ENCODE measurements at places on chromosomes 2 and 18. TPM values are rescaled to one million over a fixed set of nuclear protein-coding genes. Genes with fewer than 3 reads are reported as not detected.

GRCh38 chr2:241632478-241633325 is 4.3 kb downstream of the THAP4 start:
- H3K27ac ChIP-seq, result no peak overlapping the region
- no peak for DNase-seq
- no peaks in the 10 kb centered on the region for H3K27me3 ChIP-seq

DNA sequence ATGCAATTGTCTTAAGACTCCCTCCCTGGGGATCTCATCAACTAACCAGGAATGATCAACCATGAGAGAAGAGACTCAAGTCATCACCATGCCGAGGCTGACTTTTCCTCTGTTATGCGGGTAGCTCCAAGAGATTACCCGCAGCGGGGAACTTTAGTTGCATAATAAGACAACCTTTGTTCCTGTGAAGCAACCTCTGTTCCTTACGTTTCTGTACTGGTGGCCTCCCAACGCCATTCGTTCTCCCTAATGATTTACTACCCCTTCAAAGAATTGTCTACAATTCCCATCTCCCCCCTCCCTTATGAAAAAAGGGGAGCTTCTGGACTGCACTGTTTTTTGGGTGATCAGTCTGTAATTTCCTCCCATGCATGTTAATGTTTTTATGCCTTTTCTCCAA is 66.1 kb upstream of the LRPPRC start:
- no peak overlapping the region for H3K27ac ChIP-seq
- peaks cover 3% of the 10 kb centered on the region for H3K27me3 ChIP-seq
- H3K4me3 ChIP-seq, result no peak overlapping the region
- DNase-seq, result no peak
- no peaks in the 10 kb centered on the region for H3K4me1 ChIP-seq

DNA sequence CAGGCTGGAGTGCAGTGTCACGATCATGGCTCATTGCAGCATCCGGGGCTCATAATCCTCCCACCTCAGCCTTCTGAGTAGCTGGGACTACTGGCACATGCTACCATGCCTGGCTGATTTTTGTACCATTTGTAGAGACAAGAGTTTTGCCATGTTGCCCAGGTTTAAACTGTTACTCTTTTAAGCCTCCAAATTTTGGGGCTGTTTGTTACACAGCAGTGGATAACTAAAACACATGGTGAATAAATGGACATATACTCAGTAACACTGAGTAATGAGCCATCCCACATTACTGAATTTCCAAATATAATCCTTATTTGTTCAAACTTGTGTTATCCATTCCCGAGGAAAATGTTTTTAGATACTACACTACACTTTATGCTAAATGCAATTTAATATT is 9.8 kb downstream of the ADCY3 start:
- DNase-seq, result no peak
- H3K36me3 ChIP-seq, result no peaks in the 10 kb centered on the region
- H3K4me3 ChIP-seq, result no peak overlapping the region
- H3K27ac ChIP-seq, result no peak overlapping the region
- H3K4me1 ChIP-seq, result no peaks in the 10 kb centered on the region

- peaks cover 3% of the 10 kb centered on the region for H3K36me3 ChIP-seq
- no peak overlapping the region for H3K4me3 ChIP-seq
- no peaks in the 10 kb centered on the region for H3K4me1 ChIP-seq
These were observed 20.3 kb downstream of the MRPL19 start for GRCh38 chr2:75666911-75667310.

- no peaks in the 10 kb centered on the region for H3K4me1 ChIP-seq
- DNase-seq, result no peak
- H3K36me3 ChIP-seq, result no peaks in the 10 kb centered on the region
- H3K4me3 ChIP-seq, result no peak overlapping the region
- no peaks in the 10 kb centered on the region for H3K27me3 ChIP-seq
These were observed 237.5 kb downstream of the LDLRAD4 start for GRCh38 chr18:13455960-13456481.

DNA sequence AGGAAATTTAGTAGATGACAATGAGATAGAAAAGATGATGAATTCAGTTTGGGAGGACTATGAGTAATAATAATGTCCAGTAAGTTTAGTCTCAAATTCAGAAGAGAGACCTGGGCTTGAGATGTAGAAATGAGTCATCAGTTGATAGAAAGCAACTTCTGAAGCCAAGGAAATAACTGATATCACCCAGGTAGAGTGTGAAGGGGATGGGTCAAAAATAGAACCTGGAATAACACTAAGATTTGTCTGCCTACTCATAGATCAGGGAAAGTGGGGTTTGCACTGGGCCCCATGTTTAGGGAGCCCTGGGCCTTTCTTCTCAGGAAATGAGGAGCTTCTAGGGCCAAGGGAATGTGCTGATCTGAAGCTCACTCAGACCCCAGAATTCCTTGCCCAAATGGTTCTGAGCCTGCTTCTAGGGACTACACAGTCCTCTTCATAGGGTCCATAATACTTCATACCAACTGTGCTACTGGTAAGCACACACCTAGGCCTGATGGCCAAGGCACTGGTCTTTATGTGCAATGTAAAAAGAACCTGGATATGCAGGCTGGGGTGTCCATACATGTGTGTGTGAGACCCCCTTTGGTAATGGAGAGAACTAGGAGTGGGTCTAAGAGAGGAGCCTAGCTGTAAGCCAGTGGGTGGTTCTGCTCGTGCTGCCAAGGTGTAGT is 141.2 kb downstream of the IKZF2 start:
- peaks cover 5% of the 10 kb centered on the region for H3K36me3 ChIP-seq
- DNase-seq, result no peak
- no peaks in the 10 kb centered on the region for H3K4me1 ChIP-seq
- H3K4me3 ChIP-seq, result no peak overlapping the region
- H3K27me3 ChIP-seq, result no peaks in the 10 kb centered on the region

FAM136A gene
- 19.8 TPM for total RNA-seq

PLEKHH2 gene
- total RNA-seq, result 38.0 TPM

CD8B gene
- total RNA-seq, result 1.9 TPM

KCNK3 gene
- 14.7 TPM for total RNA-seq

LCT gene
- total RNA-seq, result not detected

RIT2 gene
- not detected for total RNA-seq

NYAP2 gene
- total RNA-seq, result 1.7 TPM

CROCC2 gene
- total RNA-seq, result 0.13 TPM

Measured in aorta (tissue), 5 donors.